Omental fat pad (tissue), 4 donors: ENCODE measurements at places on chromosomes 7 and 10.

DNA sequence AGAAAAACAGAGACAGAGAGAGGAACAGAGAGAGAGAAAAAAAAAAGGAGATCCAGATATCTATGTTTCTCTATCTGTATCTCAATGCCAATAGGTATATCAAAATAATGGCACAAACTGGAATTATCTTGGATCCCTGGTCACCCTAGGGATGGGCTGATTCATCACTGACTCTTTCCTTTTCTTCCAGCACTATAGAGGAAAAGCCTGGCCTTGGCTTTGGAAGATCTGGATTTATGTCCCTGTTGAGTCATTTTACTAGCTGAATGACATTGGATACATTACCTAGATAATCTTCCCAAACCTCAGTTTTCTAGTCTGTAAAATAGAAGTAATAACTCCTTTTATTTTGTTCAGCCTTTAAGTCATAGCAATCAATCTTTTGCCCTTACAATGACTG, 152.8 kb upstream of the GDF10 start:
- no peak for DNase-seq

GRCh38 chr7:100464791-100465190, 731 bp upstream of the SPACDR start:
- DNase-seq = no peak

- DNase-seq = no peak
Observed at GRCh38 chr10:88456730-88457129, 126.4 kb downstream of the RNLS start.

DNA sequence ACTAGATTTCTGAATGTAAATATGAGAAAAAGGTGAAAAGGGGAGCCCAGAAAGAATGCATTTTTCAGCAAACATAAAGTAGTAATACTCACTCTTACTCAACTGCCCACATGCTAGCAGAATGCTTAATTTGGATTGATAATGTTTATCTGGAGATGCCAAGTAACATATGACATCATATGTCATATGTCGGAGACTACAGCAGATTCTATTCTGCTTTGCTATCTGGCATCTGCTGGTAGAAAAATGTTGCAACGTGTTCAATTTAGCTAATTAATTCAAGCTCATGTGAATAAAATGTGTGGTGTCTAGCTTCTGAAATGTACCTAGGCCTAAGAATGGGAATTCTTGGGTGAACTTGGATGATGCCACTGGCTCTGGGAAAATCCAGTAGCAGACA, 4.5 kb downstream of the BBIP1 start:
- DNase-seq = no peak

- no peak for DNase-seq
Observed at GRCh38 chr7:151821226-151821625, 55.7 kb downstream of the PRKAG2 start.

DNA sequence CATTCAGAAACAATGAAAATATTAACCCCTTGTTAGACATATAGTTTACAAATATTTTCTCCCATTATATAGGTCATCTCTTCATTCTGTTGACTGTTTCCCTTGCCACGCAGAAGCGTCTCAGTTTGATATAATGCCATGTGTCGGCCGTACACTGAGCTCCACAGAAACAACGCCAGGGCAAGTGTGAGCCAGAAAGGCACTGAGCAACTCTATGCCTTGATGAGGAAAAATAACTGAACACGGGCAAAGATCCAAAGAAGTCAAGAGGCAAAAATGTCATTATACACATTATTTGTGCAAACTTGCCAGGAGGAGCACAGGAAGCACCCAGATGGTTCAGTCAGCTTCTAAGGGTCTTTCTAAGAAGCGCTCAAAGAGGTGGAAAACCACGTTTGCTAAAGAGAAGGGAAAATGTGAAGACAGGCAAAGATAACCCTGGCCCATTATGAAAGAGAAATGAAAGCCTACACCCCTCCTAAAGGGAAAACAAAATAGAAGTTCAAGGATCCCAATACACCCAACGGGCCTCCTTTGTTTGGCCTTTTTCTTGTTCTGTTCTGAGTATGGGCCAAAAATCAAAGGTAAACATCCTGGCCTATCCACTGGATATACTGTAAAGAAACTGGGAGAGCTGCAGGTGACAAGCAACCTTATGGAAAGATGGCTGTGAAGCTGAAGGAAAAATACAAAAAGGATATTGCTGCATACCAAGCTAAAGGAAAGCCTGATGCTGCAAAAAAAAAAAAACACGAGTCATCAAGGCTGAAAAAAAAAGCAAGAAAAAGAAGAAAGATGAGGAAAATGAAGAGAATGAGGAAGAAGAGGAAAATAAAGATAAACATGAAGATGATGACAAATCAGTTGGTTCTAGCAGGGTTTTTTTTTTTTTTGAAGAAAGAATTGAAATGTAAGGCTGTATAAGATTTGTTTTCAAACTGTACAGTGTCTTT, 15.5 kb downstream of the ARHGAP12 start:
- DNase-seq = no peak

DNA sequence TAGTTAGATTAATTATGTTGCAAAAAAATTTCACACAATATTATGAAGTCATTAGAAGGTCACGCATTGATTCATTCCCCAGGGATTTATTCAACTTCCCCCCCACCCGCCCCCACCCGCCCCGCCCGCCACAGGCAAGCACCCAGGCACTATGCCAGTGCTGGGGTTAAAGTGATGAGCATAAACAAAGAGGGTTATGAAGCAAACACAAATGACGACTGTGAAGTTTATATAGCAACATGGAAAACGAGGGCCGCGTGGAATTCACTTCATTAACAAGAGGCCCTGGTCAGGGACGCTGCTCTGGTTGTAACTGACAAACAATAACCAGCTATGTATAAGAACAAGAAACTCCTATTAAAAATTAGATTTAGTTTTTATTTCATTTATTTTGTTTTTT, 656.5 kb upstream of the COBL start:
- no peak for DNase-seq

DNA sequence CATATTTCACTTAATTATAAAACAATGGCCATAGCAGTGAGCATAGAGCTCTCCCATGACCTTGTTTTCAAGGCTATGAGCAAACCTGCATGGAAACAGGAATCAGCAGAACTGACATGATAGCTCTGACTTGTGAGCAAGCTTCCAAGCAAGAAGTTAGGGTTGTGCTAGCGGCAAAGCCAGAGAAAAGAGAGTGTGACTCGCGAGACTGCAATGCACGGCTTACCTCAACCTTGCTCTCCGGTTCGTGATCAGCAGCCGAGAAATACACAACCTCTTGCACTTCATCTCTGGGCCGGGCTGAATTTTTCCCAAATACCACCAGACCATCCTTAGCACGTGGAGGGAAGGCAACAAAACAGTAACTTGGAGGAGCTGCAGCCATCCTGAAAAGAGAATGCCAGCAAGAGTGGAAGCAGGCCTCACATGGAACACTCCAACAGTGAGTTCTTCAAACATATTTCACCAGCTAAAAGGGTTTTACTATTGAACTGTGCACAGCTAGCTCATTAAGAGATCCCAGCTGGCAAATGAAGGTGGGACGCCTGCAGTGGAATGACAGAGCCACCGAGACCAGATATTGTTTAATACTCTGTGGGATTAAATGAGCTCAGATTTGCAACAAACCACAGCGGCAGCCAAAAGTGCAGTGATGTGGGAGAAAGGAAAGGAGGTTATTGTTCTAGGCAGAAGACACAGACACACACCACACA, 20.8 kb downstream of the SCRN1 start:
- DNase-seq = no peak

DNA sequence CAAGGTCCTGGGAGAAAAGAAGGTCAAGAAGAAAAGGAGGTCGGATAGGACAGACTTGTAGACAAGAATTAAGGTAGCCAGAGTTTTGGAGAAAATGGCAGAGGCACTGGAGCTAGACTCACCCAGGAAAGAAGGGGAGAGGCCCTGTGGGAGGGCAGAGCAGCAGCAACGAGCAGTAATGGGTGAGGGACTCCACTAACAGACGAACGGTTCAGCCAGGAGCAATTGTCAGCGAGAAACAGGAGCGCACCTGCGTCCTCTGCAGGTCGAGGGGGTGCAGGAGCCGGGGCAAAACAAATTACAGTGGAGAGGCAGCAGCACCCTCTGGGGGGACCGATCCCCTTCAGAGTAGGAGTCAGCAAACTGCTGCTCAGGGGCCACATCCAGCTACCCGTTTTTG, 18.5 kb upstream of the IGFBP3 start:
- DNase-seq = no peak
